ENCODE measurements at places on chromosomes 5 and 9.

DNA sequence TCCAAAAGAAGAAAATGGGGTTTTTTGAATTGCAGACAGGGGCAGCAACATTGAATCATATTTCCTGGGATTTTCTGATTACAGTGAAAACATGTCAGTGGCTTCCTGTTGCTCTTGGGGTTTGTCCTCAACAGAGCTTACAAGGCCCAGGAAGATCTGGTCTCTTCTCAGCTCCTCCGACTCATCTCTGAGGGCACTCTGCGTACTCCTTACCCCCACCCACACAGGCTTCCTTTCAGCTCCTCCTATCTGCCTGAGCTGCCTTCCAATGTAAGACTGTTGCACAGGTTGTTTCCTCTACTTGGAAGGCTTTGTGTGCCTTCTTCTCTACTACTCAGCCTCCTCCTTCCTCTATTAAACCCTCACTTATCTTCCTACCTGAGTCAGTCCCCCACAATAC, 245.1 kb upstream of the MEF2C start:
- DNase-seq: no peak

DNA sequence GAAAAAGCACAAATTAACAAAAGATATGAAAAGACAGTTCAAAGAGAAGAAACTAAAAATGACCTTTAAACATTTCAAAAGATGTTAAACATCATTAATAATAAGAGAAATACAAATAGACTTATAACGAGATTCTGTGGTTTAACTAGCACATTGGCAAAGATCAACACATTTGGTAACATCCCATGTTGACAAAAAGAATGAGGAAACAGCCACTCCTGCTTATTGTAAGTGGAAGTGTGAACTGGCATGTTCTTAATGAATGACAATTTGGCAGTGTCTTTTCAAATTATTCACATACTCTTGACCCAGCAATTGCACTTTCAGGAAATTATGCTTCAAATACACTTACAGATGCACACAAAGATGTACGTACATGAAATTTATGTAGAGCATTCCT, 176.3 kb downstream of the TLE1 start:
- DNase-seq: no peak

GRCh38 chr9:133946840-133947486, 45.2 kb downstream of the VAV2 start:
- no peak for DNase-seq

DNA sequence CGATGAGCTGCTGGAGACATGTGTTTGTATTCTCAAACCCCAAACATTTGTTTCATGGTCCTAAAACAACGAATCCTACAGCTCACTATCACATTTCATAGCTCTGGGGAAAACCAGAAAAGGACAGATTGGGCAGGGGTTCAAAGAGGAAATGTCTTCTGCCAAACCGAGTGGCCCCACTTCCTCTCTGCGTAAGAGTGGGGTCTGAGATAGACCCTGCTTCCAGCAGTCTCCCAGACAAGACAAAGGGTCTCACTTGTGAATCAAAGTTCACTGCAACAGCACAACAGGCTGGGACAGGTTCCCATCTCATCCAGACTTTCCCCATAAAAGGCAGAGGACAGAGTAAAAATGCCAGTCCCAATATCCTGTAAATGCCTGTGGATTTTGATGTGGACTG, 276.2 kb upstream of the SLC24A2 start:
- DNase-seq: no peak

- no peak for DNase-seq
Observed at GRCh38 chr9:130423272-130423671, 21.5 kb upstream of the ASS1 start.
